Astrocyte of the spinal cord (primary cell): ENCODE measurements at places on chromosomes 1 and 21.

- DNase-seq = no peak
Observed at GRCh38 chr1:5765483-5765882, 226.7 kb downstream of the NPHP4 start.

- no peak for DNase-seq
Observed at GRCh38 chr1:16114527-16115467, 41.1 kb downstream of the EPHA2 start.

- no peak for DNase-seq
Observed at GRCh38 chr1:204299814-204300365, 59.8 kb downstream of the PLEKHA6 start.

GRCh38 chr21:29365661-29366265, 67.0 kb downstream of the BACH1 start:
- no peak for DNase-seq

DNA sequence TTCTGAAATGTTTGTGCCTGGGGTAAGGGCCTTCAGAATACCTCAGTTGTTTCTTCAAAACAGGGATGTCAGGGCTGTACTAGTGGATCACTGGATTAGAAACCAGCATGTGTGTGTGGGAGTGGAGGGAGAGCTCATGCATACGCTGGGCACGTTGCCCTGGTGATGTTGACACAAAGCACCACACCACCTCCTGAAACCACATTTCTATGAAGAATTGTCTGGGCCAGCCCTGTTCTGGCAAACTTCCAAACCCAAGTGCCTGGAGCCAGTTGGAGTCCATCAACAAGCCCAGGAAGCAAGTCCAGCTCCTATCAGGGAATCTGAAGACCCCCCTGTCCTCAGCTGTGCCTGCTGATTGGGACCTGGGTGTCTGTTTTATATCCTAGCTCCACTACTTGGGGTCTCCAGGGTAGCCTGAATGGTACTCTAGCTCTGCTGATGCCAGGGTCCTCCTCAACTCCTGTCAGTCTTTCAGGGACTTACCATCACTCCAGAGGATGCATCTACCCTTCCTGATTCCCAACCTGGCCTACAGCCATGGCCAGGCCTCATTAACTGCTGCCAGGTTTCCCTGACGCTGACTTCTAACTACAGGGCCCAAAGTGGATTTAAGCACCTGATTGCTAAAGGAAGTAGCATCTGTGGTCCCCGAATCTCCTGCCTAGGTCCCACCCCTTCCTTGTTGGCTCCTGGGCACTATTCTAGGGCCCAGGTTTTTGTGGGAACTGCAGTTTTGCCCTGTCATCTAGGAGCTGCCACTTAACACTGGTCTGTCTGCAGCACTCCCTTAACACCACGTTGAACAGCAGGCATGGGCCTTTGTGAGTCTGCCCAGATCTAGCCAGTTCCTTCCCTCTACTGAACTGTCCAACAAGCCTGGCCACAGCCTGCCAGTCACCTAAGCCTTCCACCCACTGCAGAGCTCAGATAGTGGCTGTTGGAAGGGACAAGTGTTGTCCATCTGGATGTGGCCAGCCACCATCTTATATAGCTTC, 45.5 kb downstream of the LPAR3 start:
- DNase-seq = peak; percentile 96

- no peak for DNase-seq
Observed at GRCh38 chr1:83546874-83547273, 452.1 kb downstream of the TTLL7 start.

DNA sequence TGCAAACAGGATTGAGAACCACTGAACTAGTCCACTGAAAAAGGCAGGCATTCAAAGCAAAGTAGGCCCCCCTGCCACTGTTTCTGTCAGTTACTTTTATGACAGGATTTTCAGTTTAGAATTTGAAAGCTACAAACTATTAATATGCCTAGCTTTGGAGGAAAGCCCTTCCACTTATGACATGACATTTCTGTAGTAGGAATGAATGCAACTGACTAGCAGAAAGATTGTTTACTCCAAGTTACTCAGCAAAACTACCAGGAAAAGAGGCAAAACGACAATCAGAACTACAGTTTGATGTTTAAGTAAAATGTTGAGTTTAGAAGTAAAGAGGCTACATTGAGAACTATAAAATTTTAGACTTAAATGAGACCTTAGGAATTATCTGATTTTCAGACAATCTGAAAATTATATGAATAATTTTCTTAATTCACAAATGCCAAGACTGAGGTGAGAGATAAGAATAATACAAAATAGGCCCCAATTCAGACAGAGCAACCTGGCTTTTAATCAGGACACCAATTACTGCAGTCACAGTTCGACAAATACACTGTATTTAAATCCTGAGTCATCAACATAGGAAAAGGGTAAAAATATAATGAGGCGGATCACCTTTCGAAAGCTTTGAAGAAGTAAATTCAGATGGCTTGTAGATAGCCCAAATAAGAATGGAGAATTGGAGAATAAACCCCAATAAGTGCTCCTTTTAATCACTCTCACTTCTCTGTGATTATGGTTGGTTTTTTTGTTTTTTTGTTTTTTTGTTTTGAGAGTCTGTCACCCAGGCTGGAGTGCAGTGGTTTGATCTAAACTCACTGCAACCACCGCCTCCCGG, 2.2 kb downstream of the PRKAB2 start:
- no peak for DNase-seq

DNA sequence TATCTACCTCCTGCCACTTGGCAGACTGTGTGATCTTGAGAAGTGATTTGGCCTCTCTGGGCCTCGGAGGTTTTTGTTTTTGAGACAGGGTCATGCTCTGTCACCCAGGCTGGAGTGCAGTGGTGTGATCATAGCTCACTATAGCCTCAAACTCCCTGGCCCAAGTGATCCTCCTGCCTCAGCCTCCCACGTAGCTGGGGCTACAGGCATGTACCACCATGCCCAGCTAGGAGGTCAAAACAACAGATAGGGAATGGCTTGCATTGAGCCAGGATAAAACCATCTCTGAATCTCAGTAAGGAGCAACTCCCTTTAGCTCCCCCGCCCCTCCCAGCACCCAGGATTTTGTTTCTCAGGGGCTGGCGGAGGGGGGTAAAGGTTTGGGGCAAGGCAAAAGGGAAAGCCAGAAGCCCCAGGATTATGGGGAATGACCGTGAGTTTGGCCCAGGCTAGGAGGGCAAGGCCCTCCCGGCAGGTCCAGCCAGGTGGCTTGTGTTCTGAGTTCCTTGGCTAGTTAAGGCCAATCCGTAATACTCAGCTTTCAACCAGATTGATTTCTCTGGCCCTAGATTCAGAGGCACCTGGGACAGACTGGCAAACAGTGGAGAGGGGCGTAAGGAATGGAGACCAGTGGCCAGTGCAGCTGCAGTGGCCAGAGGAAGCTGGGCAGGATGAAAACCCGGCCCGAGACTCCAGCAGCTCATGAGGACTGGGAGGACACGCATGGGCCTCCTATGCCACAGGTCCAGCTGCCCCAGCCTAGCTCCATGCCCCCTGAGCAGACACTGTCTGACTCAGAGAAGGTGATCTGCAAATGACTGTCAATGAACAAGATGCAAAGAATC, 130.1 kb downstream of the DMRTB1 start:
- DNase-seq = no peak

DNA sequence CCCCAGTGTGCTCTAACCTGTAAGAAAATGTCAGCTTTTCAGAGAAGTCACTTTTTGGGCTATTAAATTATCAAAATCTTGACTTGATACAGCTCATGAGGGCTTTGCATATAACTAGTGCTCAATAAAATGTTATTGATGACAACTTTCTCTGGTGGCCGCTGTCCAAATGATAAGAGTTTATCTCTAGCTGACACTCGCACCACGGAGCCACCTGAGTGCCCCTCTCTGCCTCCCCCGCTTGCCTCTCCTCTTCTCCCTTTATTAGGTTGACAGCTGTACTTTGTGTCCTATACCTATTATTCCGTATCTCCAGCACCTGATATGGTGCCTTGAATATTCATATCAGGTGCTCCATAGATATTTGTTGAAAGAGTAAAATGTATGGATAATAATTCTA, 82.8 kb downstream of the PHTF1 start:
- DNase-seq = no peak

- no peak for DNase-seq
Observed at GRCh38 chr1:44662683-44663030, 11.6 kb downstream of the TMEM53 start.

GRCh38 chr1:87329051-87329525, 408 bp downstream of the LMO4 start:
- peak; percentile 67 for DNase-seq

DNA sequence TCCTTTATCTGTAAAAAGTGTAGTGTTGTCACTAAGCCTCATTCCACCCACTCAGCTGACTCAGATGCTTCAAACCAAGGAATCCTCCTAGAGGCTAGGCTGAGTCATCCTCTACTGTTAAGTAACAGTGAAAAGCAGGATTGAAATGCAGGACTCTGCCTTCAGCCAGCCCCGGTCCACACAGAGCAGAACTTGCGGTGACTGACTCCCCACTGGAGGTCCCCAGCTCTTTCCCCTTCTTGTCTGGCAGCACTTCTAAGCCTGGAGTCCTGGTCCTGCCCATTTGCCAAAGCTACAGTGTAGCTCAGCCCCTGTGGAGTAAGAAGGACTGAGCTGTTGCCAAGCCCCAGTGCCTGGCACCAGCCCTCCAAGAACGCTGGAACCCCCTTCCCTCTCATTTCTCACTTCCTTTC, 1.7 kb downstream of the RAB7B start:
- peak; percentile 92 for DNase-seq

DNA sequence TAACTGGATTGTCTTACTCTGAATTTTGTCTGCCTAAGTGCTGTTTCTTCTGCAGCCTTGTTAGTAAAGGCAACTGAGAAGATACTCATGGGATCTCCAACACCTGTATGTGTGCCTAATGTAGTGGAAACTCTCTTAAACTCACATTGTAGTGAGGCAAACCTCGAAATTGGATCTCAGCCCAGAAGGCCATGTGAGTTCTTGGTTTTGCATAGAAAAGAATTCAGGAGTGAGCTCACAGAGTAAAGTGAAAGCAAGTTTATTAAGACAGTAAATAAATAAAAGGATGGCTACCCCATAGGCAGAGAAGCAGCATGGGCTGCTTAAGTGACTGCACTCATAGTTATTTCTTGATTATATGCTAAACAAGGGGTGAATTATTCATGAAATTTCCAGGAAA, 1344.7 kb downstream of the NCAM2 start:
- peak; percentile 13 for DNase-seq

DNA sequence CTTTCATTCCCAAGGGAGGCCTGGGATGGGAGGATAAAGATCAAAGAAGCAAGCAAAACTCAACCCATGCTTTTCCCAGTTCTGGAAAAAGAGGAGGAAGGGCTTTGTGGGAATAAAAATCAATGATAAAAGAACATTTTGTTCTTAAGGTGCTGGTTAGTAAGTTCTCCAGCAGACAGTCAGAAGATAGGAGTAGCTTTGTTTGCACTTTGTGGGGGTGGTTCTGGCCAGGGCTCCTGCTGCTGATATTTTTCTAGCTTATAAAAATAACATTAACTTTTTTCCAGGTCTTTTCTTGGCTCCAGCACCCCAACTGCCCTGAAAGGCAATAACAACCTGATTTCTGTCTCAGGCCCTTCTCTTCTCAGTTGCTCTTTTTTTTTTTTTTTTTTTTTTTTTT, 220.0 kb downstream of the FGGY start:
- DNase-seq = peak; percentile 74

DNA sequence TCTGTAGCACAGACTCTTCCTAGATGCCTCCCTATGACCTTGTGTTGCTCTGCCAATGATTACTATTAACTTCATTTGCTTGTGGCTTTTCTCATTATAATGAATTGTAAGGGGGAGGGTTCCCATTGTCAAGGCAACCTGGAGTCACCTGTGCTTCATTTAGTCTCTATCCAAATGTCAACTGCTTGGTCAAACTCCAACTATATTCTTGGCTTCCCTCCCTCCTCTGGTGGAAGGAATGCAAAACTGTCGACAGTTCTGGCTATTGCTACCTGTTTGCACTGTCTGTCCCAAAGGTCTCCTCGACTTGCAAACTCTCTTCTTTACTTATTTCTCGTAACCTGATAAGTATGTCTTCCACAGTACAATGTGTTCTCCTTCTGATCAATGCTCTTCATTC, 100.3 kb downstream of the CACNA1E start:
- no peak for DNase-seq

DNA sequence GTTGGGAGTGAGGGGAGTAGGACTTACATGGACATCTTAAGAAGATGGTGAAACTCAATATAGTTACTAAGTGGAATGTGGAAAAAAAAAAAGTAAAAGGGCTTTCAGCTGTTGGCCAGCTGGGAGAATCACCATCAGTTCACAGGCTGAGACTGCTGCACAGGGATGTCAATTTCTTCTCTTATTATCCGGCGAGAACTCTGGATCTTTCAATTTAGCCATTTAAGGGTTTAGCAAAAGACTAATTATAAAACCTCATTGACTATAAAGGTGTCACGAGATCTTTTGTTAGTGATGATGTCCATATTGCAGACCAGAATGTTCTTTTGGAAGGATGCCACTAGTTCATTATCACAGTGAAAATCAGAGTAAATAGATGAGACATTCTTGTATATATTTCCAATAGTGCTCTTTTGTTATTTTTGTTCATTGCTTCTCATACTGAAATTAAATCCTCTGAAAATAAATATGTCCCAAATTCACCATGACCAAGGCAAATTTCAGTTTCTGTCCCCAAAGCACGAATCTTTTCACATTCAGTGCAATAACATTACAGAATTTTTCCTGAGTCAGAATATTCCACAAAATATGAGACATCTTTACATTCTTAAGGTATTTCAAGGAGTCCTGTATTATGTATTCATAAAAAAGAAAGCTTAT, 266.1 kb downstream of the DNM3 start:
- no peak for DNase-seq

DNA sequence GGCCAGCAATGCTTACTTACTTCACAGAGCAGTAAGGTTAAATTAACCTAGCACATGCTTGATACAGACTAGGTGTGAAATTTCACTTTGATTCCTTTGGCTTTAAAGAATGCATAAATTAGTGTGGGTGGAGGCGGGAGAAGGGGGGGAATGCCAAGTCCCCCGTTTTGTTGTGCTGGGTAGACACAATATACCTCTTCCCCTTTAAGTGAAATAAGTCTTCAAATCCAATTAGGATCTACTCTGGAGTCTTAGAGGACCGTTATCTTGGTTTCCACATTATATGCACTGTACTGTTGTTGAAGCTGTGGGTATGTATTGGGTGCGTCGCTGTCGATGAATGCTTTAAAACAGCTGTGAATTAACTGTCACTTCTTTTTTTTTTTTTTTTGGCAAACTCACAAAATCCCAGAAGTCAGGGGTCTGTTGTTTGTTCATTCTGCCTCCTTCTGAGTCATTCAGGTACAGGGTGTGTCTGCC, 1.6 kb upstream of the S1PR1 start:
- DNase-seq = no peak

GRCh38 chr1:11447903-11448302, 31.1 kb upstream of the DISP3 start:
- no peak for DNase-seq

DNA sequence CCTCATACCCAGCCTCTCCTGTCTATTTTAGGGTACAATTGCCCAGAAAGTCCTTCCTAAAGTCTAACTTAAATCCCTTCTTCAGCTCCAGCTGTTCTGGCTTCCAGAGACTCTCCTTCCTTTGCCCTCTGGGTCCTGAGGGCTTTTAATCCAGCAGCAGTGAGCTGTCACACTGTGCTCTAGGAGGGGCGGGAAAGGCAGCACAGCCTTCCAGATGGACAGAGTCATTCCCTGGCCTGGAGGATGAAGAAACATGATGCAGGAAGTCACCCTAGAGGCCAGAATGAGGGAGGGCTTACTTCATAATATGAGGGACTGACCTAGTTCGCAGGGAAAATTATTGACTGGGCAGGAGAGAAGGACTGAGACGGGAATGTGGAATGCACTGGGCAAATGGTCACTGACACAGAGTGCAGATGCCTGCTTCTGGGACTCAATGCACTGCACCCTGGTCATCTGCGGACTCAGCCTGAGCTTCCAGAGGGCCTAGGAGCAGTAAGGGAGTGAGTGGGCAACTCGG, 1.3 kb downstream of the SH2D2A start:
- peak; percentile 59 for DNase-seq
